ENCODE measurements at places on chromosomes 12 and 14. TPM values are rescaled to one million over a fixed set of nuclear protein-coding genes. Genes with fewer than 3 reads are reported as not detected.

The KLRD1 gene
- 0.26 TPM for total RNA-seq

The CLEC4E gene
- not detected for total RNA-seq

The PPP1R36 gene
- 1.1 TPM for total RNA-seq

The FKBP11 gene
- 12.4 TPM for total RNA-seq

The MARCHF9 gene
- 6.3 TPM for total RNA-seq

The COCH gene
- 0.26 TPM for total RNA-seq

The PSMB5 gene
- 220 TPM for total RNA-seq

The LTBP2 gene
- total RNA-seq, result 6.6 TPM

The RTRAF gene
- total RNA-seq, result 54.8 TPM

The DYRK2 gene
- total RNA-seq, result 23.8 TPM

The LRRIQ1 gene
- total RNA-seq, result under 0.01 TPM

The SLC7A8 gene
- total RNA-seq, result 1.1 TPM

The TAPBPL gene
- total RNA-seq, result 1.8 TPM

The OXA1L gene
- 29.2 TPM for total RNA-seq

The NTS gene
- not detected for total RNA-seq
